ENCODE measurements at places on chromosomes 3 and 15. TPM values are rescaled to one million over a fixed set of nuclear protein-coding genes. Genes with fewer than 3 reads are reported as not detected.

PLSCR2 gene
- polyA plus RNA-seq, result not detected

GOLGA6D gene
- polyA plus RNA-seq, result not detected

NAALADL2 gene
- not detected for polyA plus RNA-seq

FAH gene
- 1.7 TPM for polyA plus RNA-seq

SH3GL3 gene
- not detected for polyA plus RNA-seq

CACNA2D3 gene
- not detected for polyA plus RNA-seq

TTC23 gene
- 1.1 TPM for polyA plus RNA-seq

ZNF662 gene
- polyA plus RNA-seq, result not detected

PLIN1 gene
- polyA plus RNA-seq, result not detected

CKMT1A gene
- not detected for polyA plus RNA-seq

Measured in naive B cell (primary cell).